A549 (cell line): ENCODE measurements at places on chromosomes 3 and 15.

GRCh38 chr15:35966781-35967180 is 420.8 kb upstream of the DPH6 start:
- DNase-seq = no peak

GRCh38 chr15:56349554-56349953 is 15.7 kb upstream of the TEX9 start:
- no peak for DNase-seq

- DNase-seq = no peak
These were observed 1126.8 kb downstream of the SI start for GRCh38 chr3:163951397-163951987.

DNA sequence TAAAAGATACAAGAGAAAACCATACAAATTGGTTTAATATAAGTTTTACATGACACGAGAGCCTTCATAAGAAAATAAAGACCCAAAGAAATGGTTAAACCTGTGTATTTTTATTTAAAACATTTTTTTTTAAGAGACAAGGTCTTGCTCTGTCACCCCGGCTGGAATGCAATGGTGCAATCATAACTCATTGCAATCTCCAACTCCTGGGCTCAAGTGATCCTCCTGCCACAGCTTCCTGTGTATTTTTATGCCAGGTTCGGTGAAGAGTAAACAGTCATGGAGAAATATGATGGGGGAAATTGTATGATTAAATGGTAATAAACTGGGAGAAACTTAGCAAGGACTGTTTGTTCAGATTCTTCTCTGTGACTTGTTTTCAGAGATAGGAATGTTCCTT is 441.0 kb downstream of the TUSC7 start:
- DNase-seq = no peak
